H1 (cell line): ENCODE measurements at places on chromosomes 5 and 9. TPM values are rescaled to one million over a fixed set of nuclear protein-coding genes. Genes with fewer than 3 reads are reported as not detected.

GRCh38 chr9:14080959-14081542, 232.9 kb downstream of the NFIB start:
- no peak for DNase-seq

The PLAC8L1 gene
- total RNA-seq: 0.92 TPM in 1 of 2 replicates, not detected in the other

The OSMR gene
- 2.6 and 3.1 TPM in 2 replicates for total RNA-seq

The SPATA31A3 gene
- total RNA-seq: not detected in 2 replicates

GRCh38 chr5:168238463-168238862, 53.0 kb upstream of the WWC1 start:
- no peak for DNase-seq

DNA sequence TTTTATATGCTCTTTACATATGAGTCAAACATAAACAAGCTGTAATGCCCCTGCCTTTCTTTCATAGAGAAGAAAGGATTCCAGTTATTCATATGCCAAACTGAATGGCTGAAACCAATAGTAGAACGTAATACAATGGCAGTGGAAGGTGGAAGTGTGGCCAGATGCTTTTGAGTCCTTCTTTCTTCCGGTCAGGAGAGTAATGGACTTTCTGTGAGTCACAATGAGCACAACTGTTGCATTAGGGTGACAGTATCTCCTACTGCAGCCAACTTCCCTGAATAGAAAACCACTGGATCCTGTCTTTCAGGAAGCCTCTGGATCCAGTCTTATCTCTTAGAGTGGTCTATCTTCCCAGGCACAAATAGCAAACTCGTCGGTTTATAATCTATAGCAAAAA, 855.2 kb downstream of the MAT2B start:
- DNase-seq: no peak

DNA sequence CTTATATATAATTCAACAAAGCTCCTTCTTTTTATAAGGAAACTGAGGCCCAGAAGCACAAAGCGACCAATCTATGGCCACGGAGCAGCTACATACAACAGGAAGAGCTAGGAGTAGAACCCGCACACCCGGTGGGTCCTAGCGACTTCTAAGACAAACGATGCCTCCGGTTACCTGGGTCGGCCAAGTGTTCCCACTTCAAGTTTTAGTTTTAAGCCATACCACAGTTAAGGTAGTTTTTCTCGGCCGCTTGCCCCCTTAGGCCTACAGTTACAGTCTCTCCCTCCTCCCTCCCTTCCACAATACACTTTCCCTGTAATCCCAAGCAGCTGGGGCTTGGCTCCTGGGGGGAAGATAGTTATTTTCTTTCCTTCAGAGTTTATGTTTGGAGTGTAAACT, 533 bp downstream of the SREK1IP1 start:
- DNase-seq: no peak

DNA sequence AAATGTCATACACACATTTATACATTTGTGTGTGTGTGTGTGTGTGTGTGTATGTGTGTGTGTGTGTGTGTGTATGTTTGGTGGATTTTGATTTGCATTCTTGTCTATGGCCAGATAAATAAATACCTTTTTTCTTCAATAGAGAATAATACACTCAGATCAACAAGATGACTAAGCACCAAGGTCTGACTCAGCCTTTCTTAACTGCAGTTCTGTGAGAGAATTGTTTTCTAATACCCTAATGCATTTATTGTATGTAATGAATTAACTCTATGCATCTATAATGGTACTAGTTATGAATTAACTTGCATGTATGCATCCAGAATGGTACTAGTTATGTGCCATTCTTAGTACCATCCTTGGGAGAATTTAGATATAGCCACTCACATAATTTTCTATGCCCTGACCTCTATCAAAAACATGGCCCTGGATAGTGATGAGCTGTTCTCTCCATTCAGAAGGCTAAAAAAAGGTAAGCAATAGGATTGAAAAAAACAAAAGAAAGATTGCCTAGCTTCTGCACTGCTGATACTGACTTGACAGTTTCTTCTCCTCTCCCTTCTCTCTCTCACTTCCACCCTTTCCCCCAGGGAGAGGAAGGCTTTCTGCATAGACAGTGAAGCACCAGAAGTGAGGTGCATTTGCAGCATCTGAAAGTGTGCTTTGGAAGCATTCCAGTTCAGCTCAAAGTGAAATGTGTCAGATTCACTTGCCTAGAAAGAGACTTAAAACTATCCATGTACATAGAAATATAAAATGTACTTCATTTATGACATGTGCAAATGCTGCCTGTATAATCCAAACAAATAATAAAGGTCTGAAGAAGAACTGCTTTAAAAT, 55.1 kb upstream of the CCDC112 start:
- DNase-seq: no peak
